ENCODE measurements at places on chromosomes 7 and 10.

- DNase-seq = no peak
Measured at GRCh38 chr7:78760620-78761355, 692.7 kb downstream of the MAGI2 start.

- no peak for DNase-seq
Measured at GRCh38 chr10:44859546-44860285, 51.4 kb upstream of the TMEM72 start.

GRCh38 chr7:118245267-118246040 lies 20.9 kb downstream of the ANKRD7 start:
- no peak for DNase-seq

DNA sequence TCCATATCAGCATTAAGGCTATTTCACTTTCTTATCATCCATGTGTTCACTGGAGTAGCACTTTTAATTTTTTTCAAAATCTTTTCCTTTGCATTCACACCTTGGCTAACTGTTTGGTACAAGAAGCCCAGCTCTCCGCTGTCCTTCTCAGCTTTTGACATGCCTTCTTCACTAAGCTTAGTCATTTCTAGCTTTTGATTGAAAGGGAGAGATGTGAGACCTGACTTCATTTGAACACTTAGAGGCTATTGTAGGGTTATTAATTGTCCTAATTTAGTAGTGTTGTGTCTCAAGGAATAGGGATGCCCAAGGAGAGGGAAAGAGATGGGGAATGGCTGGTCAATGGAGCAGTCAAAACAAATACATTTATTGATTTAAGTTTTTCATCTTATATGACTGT lies 350.0 kb downstream of the CXCL12 start:
- DNase-seq = no peak

GRCh38 chr10:59757966-59758365 lies 4.7 kb upstream of the MRLN start:
- no peak for DNase-seq

DNA sequence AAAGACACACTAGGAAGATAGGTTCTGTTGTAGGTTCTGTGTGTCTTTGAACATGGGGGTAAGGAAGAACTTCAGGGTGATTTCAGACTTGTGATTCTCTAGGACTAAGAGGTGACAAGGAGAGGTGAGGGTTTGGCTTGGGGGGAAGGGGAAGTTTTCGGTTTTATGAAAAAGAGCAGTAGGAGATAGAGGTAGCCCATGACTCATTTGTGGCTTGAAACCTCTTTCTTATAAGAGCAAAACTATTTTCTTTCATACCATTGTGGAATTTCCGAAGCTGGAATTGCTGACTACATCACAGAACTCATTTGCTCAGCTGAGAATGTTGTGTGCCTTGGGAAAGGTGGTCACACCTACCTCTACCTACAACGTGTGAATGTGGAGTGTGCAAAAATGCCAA lies 39.6 kb upstream of the IKZF1 start:
- DNase-seq = no peak

DNA sequence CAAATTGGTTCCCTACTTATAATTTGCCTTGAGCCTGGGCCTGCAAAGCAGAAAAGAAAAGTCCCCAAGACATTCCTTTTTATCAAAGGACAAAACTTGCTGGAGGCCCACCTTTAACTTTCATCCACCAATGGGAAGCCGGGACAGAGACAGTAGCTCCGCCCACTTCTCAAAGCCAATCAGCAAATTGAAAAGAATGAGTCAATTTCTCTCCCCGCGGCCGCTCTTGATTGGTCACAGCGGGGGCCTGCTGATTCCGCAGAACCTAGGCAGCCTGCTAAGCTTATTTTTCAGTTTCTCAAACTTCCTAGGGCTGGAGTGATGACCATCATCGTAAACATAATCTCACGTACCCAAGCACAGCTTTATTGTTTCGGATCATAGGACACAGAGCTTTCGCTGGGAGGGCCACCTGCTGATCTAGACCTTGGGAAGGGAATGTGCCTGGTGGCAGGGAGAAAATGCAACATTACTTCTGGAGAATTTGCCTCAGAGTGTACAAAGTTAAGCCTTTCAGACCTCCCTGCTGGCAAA lies at the start of gene SLC13A4:
SLC13A4 (minus strand) TSS at position 51 of the 534 bp plus-strand sequence. CDS start 690 bp downstream, outside the sequence.
- no peak for DNase-seq

DNA sequence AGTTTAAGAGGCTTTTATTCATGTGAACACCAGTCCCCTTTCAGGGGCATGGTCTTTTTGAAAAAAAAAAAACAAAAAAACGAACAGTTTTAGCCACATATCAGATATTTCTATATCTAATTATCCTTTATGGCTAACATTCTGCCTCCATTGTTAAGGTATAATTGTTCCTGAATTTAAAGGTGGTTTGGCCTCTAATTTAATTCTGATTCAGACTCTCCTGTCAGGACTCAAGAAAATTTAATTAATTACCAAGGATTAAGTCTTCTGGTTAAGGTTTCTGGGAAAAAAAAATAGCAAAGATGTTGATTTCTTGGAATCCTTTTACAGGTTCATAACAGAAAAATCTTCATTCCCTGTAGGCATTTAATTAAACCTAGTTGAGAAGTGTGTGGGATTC lies 27.4 kb downstream of the COL1A2 start:
- no peak for DNase-seq

GRCh38 chr10:112351146-112351545 lies 22.8 kb upstream of the ACSL5 start:
- DNase-seq = no peak

DNA sequence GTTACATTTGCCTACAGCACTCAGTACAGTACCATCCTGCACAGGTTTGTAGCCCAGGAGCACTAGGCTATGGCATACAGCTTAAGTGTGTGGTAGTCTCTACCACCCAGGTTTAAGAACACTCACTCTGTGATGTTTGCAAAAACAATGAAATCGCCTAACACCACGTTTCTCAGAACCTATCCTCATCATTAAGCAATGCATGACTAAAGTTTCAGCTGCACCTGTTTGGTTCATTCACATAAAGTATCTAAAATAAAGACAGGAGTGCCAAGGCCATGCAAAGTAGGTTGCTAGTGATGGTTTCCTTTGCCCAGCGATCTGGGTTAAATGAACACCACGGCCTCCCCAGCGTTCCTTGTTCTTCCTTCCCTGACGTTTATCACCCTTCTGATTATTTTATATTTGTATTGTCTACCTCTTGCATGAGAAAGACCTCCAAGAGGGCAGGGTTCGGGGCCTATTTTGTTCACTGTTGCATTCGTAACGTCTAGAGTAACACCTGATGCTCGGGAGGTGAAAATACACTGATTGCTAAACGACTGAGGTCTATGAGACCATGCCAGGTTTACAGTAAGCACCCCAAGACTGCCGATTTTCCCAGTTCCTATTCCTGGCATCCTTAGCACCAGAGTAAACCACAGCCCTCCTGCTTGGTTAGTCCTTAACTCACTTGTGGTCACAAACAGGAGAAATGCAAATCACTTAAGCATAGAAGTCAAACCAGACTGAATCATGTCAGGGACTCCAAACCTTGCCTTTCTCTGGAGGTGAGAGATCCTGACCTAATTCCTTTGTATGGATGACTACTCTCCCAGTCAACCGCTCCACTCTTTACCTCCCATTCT lies 204.1 kb upstream of the NFE2L3 start:
- DNase-seq = no peak

- DNase-seq = no peak
Measured at GRCh38 chr10:130359711-130360110, 223.5 kb downstream of the GLRX3 start.

DNA sequence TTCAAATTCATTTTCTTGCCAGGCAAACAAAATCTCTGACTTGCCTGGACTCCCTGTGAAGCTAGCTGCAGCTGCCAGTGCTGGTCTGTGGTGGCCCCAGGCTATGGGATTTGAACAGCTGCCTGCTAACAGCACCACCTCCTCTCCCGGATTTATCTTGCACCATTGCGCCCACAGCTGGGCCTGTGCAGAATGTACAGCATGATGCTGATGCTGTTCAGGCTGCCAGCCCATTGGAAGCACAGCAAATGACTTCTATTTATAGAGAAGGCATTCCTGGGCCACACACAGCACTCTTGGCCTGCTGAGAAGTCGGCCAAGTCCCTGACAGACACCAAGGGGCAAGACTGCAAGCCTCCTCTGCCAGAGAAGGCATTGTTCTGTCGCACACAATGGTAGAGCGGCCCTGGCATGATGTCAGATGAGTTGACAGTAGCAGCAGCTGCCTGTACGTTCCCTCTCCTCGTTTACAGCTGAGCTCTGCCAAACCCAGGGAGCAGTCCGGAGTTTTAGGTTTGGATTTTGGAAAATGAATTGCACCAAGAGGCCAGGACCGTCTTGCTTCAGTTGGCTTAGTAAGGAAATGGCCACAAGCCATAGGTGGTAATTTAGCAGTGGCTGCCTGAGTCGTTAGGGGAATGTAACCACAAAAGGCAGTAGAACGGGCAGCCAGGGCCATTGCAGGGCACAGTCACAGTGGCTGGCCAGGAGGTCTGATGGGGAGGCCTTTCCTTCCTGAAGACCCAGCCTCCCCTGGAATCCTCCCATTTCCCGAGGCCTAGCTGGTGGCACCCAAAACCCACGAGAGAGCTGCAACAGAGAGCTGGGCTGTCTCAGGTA lies 38.5 kb downstream of the MTURN start:
- no peak for DNase-seq

GRCh38 chr7:150357270-150357669 lies 11.4 kb upstream of the REPIN1 start:
- no peak for DNase-seq
